ENCODE measurements at places on chromosomes 5 and 9.

DNA sequence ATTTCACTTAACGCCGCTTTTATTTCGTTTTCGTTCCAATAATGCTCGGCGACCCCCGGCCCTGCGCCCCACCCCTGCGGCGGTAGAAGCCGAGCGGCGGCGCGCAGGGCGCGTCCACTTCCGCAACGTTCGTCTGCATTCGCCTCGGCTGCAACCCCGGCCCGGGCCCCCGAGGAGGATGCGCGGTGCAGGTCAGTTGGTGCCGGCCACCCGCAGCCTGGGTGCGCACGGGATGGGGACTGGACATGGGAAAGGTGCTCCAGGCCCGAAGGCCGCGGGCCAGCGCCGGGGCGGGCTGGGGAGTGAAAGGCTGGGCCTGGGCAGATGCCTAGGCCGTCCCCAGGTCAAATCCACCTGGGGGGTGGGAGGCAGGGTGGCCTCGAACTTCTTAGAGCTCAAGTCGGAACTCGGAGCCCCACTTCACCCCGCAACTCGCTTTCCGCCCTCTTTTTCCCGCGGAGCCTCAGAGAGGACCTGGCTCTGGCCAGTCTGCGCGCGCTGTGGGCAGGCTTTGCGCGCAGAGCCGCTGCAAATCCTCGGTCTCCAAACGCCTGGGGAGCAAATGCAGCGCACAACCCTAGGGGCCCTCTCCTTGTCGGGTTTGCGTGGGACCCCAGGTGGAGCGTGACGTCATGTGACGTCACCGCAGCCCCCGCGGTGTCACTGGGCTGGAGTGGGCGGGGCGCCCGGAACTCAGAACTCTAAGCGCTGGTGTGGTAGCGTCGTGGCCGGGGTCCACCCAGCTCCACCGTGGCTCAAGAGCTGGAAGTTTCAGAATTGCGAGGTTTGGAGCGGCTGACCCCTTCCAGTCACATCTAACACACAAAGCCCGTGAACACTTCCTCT lies 3.3 kb downstream of the TLX3 start:
- DNase-seq = no peak

GRCh38 chr5:172819569-172819968 lies 14.5 kb upstream of the ERGIC1 start:
- no peak for DNase-seq

DNA sequence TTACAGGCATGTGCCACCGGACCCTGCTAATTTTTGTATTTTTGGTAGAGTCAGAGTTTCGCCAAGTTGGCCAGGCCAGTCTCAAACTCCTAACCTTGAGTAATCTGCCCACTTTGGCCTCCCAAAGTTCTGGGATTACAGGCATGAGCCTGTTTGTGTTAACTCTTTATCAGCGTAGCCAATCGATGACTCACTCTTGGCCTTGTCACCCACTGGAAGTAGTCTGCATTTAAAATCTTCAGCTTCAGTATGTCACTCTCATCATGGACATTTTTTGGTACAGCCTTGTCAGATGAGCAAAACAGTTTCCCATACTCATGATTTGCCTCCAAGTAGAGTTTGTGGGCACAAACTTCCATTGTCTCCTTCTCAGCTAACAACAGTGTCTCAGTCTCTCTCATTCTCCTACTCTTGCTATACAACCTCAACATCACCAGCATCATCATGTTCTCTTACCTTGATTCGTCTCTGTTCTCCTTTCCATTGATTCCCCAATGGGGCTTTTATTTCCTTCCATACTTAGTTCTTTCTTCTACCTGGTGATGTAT lies 22.5 kb downstream of the MUSK start:
- no peak for DNase-seq

GRCh38 chr9:38309324-38310195 lies 82.9 kb upstream of the ALDH1B1 start:
- DNase-seq = no peak

GRCh38 chr5:123358751-123359150 lies 64.5 kb downstream of the CEP120 start:
- no peak for DNase-seq

DNA sequence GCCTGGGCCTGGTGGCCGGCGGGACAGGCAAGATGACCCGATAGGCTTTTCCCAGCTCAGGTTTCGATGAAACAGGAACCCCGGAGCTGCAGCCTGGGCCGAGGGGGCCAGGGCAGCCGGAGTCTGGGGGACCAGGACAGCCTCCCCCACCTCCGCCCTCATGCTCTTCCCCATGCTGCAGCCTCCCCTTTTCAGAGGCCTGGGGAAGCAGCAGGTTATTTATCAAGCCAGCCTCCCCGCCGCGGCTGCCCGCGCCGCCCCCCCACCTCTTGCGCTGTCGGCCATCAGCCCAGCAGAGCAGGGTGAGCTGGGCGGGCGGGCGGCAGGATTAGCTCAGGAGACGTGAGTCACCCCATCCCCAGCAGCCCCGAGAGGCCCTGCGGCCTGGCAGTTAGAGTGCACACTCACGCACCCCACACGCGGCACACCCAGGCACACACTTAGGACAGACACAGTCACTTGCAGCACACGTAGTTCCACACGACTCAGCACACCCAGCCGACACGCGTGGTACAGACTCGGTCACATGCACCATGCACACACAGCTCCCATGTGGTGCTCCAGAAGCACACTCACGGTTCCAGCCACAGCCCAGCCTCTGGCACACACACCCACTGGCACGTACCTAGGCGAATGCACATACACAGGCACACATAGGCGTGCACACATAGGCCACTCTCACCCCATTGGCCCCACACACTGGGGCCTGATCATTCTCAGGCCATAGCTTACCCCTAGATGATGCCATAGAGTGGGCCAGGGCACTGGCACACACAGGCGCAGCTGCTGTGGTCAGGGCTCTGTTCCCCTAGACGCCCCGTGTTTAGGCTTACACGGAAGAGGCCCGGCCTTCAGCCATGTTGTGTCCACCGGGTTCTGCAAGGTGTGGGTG lies 13.0 kb downstream of the CXXC5 start:
- DNase-seq = no peak

DNA sequence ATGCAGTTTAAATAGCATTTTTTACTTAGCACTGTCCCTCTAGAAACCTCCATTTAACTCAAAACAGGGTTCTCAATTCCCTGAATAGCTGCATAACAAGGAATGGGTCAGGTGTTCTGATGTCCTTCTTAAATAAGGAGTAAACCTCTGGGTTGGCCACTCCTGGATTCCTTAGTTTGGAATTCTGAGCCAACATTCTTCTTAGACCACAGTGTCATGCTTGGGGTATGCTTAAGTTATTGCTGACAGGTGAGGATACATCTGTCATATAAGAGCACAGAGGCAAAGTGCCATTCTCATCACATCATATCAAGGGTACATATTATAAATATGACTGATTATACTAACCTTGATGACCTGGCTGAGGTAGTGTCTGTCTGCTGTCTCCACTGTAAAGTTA lies 179.9 kb upstream of the SEMA6A start:
- DNase-seq = no peak

- no peak for DNase-seq
These were observed 29.3 kb downstream of the TLR4 start for GRCh38 chr9:117733465-117733864.

GRCh38 chr9:76137931-76138330 lies 247.5 kb downstream of the PCSK5 start:
- no peak for DNase-seq

GRCh38 chr5:74257060-74257527 lies 383.4 kb downstream of the ENC1 start:
- no peak for DNase-seq

DNA sequence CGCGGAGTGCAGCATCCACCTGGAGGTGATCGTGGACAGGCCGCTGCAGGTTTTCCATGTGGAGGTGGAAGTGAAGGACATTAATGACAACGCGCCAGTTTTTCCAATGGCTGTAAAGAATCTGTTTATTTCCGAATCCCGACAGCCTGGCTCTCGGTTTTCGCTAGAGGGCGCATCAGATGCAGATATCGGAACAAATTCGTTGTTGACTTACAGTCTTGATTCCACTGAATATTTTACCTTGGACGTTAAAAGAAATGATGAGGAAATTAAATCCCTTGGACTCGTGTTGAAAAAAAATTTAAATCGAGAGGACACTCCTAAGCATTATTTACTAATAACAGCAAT lies 611 bp downstream of the PCDHA3 start:
- DNase-seq = no peak

GRCh38 chr5:107388141-107388861 lies 282.4 kb downstream of the EFNA5 start:
- no peak for DNase-seq

DNA sequence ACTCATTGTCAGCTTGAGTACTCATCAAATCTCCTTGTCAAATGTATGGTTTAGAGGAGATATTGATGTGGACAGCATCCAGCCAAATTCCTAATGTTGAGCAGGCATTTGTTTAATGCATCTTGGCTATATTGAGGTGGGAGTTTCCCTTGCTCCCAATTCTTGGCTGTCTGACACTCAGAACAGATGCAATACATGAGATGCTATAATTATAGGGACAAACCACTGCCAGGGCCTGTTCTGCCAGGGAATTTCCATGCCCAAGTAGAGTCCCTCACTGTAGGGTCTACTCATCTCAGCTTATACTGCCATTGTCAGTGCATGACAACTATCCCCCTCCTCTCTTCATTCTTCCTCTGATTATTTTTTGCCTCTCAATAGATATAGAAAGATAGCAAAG lies 392.0 kb upstream of the KCNN2 start:
- no peak for DNase-seq

GRCh38 chr9:72420783-72421182 lies 55.8 kb upstream of the ZFAND5 start:
- DNase-seq = no peak

DNA sequence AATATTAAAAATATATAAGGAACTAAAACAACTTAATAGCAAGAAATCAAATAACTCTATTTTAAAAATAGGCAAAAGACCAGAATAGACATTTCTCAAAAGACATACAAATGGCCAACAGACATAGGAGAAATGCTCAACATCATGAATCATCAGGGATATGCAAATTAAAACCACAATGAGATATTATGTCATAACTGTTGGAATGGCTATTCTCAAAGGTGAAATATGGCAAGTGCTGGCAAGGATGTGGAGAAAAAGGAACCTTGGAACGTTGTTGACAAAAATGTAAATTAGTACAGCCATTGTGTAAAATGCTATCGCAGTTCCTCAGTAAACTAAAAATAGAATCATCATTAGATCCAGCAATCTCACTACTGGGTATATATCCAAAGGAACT lies 468.5 kb downstream of the NFIB start:
- no peak for DNase-seq

GRCh38 chr5:40074826-40075225 lies 604.9 kb upstream of the PTGER4 start:
- no peak for DNase-seq

GRCh38 chr9:93053781-93054331 lies 4.6 kb upstream of the SUSD3 start:
- DNase-seq = no peak

- peak; percentile 32 for DNase-seq
These were observed 63.6 kb downstream of the RNF180 start for GRCh38 chr5:64229163-64229774.

GRCh38 chr5:68315679-68316271 lies 100.2 kb downstream of the PIK3R1 start:
- DNase-seq = no peak

GRCh38 chr9:38356851-38357250 lies 35.7 kb upstream of the ALDH1B1 start:
- DNase-seq = no peak

GRCh38 chr9:71758785-71759184 lies 9.5 kb downstream of the CEMIP2 start:
- DNase-seq = no peak

DNA sequence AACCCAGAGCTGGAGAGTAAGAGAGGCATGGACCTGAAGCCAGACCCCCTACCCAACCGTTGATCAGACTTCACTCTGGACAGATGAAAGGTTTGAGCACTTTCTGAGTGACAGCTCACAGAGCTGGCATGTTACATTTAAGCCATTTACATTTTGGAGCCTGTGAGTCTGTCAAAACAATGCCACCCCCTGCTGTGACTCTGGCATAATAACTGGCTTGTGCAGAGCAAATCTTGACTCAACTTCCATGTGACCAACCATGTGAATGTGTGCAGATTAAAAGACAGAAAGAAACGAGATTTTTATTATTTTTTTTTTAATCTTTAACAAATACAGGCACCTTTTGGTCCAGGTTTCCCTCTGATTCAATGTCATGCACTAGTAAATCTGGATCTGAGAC lies 48.5 kb downstream of the MFAP3 start:
- DNase-seq = no peak

- DNase-seq = no peak
These were observed 970.9 kb downstream of the EFNA5 start for GRCh38 chr5:106699796-106700195.

DNA sequence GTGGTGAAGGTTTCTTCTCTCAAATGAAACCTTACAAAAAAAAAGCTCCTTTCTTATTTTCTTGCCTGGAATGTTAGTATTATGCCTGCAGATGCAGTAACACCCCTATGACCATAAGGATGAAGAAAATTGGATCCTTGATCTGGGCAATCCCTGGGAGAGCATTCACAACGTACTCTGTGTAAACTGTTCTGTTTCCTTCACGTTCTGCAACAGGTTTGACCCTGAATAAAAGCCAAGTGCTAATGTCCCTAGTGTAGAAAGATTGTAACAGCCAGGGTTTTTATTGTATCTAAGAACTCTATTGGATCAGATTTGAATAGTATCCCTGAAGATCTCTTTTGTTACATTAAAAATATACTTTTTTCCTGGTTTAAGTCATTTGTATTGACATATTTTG lies 1639.6 kb upstream of the ACO1 start:
- no peak for DNase-seq

GRCh38 chr5:83474161-83474796 lies 2.7 kb downstream of the VCAN start:
- DNase-seq = peak; percentile 78

GRCh38 chr5:126369995-126370731 lies 53.0 kb upstream of the GRAMD2B start:
- DNase-seq = no peak

DNA sequence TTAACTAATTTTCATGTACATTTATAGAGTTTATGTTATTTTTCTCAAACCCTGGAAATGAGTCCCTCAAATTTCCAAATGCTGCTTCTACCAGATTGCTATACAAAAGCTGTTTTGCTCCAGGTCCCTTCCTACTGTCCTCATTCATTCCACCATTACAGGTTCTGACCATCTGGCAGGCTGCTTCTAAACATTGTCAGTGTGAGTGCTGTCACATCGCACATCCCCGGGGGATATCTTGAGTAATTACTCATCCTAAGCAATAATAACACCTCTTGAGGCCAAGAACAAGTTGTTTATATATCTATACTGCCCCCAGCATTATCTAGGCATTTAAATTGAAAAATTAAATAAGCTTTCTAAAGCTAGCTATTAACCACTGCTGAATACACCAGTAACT lies 1675.3 kb upstream of the CDH6 start:
- no peak for DNase-seq

- no peak for DNase-seq
These were observed 648.3 kb downstream of the PDE4D start for GRCh38 chr5:59245198-59245597.

DNA sequence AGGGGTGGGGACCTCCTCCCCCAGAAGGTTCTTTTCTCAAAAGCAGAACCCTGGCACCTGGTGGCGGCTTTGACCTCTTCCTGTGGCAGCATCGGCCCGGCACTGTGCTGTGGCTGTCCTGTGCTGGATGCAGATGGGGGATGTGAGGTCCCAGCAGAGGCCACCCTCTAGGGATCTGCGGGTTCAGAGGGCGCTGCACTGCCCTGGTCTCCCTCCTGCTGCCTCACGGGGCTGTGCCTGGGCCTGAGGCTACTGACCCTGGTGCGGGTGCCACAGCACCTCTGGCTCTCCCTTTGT lies 76.6 kb upstream of the CACNA1B start:
- no peak for DNase-seq
